ENCODE measurements at places on chromosomes 5 and 9. TPM values are rescaled to one million over a fixed set of nuclear protein-coding genes. Genes with fewer than 3 reads are reported as not detected.

SPINK5 gene
- 31.5 TPM for total RNA-seq

ZFP37 gene
- 8.9 TPM for total RNA-seq

PTGR1 gene
- 81.2 TPM for total RNA-seq

BTNL3 gene
- total RNA-seq = not detected

IL11RA gene
- total RNA-seq = 72.4 TPM

COL27A1 gene
- 21.6 TPM for total RNA-seq

SERF1A gene
- 6.6 TPM for total RNA-seq

CSF2 gene
- total RNA-seq = not detected

MOB3B gene
- 4.2 TPM for total RNA-seq

QRFP gene
- total RNA-seq = not detected

TXNDC8 gene
- not detected for total RNA-seq

SETX gene
- 78.2 TPM for total RNA-seq

GTF3C5 gene
- 47.1 TPM for total RNA-seq

NRARP gene
- 18.8 TPM for total RNA-seq

ADGRD2 gene
- total RNA-seq = not detected

LNPEP gene
- total RNA-seq = 95.6 TPM

ERAP2 gene
- 5.5 TPM for total RNA-seq

FOXD1 gene
- 5.1 TPM for total RNA-seq

DCTN3 gene
- 90.7 TPM for total RNA-seq

CD14 gene
- 15.7 TPM for total RNA-seq

CENPH gene
- total RNA-seq = 9.3 TPM

ACSL6 gene
- total RNA-seq = 2.5 TPM

TLR4 gene
- total RNA-seq = 8.8 TPM

LCP2 gene
- 11.6 TPM for total RNA-seq

MEIKIN gene
- 3.9 TPM for total RNA-seq

CDX1 gene
- total RNA-seq = 0.31 TPM

TMEM215 gene
- total RNA-seq = 2.1 TPM

POU5F2 gene
- total RNA-seq = 5.7 TPM

HDAC3 gene
- total RNA-seq = 33.2 TPM

LCN15 gene
- total RNA-seq = not detected

PITX1 gene
- 93.7 TPM for total RNA-seq
